ENCODE measurements at places on chromosomes 5 and 9.

GRCh38 chr5:172607213-172607793 is 33.8 kb upstream of the NEURL1B start:
- DNase-seq, result no peak

DNA sequence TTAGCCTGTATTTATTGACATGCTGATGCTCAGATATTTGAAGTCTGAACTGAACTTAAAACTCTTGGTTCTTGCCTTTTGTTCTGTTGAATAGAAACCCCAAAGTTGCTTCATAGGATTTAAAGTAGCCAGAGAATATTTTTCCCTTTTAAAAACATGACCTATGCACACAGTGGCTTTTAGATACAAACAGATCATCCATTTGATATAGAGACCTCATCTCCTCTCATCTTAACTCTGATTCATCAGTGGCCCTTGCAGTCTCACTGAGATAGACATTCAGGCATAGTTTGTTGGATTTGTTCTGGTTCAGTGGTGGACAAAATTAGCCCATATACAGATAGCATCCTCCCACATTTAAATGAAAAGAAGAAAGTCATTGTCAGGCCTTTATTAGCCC is 43.5 kb upstream of the PJA2 start:
- no peak for DNase-seq

DNA sequence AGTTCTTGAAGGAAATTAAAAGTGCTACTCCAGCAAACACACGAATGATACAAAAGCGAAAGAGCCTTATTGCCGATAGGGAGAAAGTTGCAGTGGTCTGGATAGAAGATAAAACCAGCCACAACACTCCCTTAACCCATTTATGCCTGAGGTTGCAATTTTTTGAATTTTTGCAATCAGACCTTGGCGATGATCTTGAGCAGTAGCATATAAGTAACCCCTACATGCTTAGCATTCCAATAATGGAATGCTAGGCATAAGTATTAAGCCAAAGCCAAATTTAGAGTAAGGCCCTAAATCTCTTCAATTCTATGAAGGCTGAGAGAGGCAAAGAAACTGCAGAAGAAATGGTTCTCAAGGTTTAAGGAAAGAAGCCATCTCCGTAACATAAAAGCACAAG is 153.5 kb downstream of the SLC28A3 start:
- no peak for DNase-seq

DNA sequence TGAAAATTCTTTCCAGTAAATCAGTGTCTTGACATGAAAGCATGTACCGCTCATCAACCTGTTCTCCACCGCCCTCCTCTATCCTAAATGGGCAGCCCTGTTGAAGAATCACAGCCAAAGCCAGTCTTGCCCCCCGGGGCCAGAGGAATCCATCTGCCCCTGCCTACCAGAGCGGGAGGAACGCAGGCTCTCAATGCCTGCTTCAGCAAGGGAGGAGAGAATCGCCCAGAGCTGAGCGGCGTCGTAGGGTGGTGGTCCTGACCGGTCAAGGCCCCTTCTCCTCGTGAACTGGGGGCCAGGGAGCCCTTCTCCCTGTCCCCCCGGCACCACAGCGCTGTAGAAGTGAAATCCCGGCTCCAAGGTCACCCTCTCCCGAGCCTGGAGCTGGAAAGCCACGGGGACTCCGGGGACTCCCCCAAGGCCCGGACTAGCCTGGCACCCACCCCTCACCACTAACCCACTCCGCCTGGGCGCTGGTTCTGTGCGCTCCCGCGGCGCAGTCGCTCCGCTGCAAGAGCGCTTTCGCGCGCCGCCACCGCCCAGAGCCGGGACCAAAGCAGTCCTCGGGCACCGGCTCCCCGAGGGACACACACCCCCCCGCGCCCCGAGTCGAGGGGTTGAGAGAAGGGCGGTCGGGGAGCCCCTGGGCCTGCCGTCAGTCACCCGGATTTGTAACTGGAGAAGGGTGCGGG is 718 bp upstream of the TMEM215 start:
- DNase-seq, result no peak

DNA sequence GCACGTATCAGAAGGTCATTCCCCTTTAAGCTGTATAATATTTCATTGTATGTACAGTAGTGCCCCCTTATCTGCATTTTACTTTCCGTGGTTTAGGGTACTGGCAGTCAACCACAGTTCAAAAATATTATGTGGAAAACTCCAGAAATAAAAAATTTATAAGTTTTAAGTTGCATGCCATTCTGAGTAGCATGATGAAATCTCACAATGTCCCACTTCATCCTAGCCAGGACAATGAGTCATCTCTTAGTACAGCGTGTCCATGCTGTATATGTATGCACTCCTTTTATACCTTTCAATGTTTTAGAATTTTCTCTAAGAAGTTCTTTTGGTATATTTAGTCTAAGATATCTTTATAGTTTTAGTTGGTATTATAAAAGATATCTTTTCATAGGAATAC is 115.0 kb upstream of the HAND1 start:
- DNase-seq, result peak; percentile 33

DNA sequence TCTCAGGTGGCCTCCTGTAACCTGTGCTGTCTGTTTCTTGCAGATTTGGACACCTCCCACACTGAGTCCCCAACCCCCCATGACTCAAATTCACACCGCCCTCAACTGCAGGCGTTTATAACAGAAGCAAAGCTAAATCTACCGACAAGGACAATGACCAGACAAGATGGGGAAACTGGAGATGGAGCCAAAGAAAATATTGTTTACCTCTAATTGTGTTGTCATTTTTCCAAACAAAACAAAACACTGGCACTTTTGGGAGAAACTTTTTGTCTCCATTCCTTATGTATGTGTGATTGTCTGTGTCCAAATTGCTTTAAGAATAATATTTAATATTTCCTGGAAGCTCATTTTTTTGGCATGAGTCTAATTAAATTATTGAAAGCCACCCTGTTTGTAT is 314.8 kb downstream of the ARHGEF28 start:
- DNase-seq, result no peak

DNA sequence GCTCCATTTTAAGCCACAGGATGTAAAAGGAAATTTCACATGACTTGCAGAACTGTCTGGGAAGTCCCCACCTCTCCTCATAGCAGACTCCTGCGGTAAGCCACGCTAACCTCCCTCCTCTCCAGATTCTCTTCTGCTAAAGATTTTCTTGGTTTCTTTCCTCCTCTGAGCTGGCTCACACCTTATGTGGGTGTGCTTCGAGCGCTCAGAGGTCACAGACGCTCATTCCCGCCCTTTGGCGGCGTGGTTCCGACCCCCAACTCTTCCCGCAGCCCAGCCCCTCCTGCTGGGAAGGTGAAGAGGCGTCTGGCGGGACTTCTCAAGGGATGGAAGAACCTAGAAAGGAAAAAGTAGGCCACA is 32.9 kb upstream of the CDK20 start:
- peak; percentile 3 for DNase-seq

- DNase-seq, result no peak
These were observed 441.8 kb upstream of the CCNG1 start for GRCh38 chr5:162995568-162995967.

DNA sequence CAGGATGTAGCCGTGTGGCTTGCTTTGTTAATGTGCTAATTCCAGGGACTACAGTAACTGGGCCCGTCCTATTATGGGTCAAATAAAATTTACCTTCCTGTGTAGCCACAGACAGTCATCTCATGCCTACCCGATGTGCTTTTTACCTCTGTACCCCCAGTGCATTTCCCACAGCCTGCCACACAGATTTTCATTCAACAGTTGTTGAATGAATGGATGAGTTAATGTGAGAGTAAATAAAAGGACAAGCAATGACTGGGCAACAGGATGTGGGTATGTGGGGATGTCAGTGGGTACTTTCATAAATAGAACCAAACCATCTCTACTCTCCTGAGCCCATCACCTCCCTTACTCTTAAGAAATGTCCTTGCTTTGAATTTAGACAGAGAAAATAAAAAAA is 441.2 kb upstream of the ZNF462 start:
- DNase-seq, result no peak

- peak; percentile 47 for DNase-seq
These were observed 428 bp downstream of the EFNA5 start for GRCh38 chr5:107670087-107670931.

DNA sequence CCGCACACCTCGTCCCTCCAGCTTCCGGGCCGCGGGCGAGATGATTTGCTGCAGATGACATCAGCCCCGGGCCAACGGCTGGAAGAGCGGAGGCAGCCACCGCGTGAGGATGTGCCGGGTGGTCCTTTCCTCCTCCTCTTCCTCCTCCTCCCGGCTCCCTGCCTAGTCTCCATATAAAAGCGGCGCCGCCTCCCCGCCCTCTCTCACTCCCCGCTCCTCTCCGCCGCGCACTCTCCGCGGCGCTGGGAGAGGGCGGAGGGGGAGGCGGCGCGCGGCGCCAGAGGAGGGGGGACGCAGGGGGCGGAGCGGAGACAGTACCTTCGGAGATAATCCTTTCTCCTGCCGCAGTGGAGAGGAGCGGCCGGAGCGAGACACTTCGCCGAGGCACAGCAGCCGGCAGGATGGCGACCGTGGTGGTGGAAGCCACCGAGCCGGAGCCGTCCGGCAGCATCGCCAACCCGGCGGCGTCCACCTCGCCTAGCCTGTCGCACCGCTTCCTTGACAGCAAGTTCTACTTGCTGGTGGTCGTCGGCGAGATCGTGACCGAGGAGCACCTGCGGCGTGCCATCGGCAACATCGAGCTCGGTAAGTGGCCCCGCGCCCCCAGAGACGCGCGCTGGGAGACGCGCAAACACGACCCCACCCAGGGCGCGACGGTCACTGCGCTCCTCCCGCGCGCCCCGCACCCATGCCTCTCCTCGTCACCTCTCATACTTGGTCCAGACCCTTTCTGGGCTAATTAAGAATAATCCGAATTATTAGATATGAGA is at the start of gene MAP1B:
TSS of gene MAP1B (plus strand) at position 345 of the 770 bp plus-strand sequence. CDS start at position 402, 57 bp downstream.
- DNase-seq, result peak; percentile 82

DNA sequence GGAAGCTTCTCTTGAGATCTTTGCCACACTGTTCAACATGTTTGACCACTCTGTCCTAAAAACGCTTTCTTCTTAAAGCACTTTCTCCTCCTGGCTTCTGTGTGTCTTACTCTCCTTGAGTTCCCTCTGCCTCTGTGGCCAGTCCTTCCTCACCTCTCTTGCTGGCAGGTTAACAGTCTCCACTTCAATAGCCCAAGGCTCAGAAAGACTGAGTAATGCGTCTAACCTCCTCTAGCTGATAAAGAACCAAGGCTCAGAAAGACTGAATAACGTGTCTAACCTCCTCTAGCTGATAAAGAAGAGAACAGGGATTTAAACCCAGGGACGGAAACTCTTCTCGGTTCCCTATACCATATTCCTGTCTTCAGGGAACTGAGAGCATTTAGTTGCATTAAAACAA is 205.2 kb downstream of the AOPEP start:
- DNase-seq, result no peak

Measured in astrocyte of the spinal cord (primary cell).